ENCODE measurements at places on chromosomes 16 and 17. TPM values are rescaled to one million over a fixed set of nuclear protein-coding genes. Genes with fewer than 3 reads are reported as not detected.

Gene SLC5A11
- total RNA-seq: not detected

Gene DPEP3
- not detected for total RNA-seq

Gene TP53TG3F
- total RNA-seq: not detected

Gene CEMP1
- total RNA-seq: not detected

Gene ITPRIPL2
- total RNA-seq: 46.8 TPM

Gene C17orf67
- total RNA-seq: 0.17 TPM

Gene CTRL
- 0.17 TPM for total RNA-seq

Gene KCNH4
- total RNA-seq: not detected

Gene KRTAP1-1
- total RNA-seq: not detected

Gene BCL6B
- total RNA-seq: not detected

Gene ADAP2
- total RNA-seq: 3.5 TPM

Gene TBC1D3E
- total RNA-seq: not detected

Gene RNF213
- 69.8 TPM for total RNA-seq

Gene SOX8
- total RNA-seq: under 0.01 TPM

Gene ZNF768
- total RNA-seq: 30.5 TPM

Gene CCP110
- total RNA-seq: 13.2 TPM

Gene GPR142
- not detected for total RNA-seq

Gene CORO1A
- 27.1 TPM for total RNA-seq

Gene FAM222B
- total RNA-seq: 28.9 TPM

Gene IKZF3
- total RNA-seq: not detected

Gene PIPOX
- total RNA-seq: 1.2 TPM

Gene CCDC40
- total RNA-seq: 3.0 TPM

Gene DNASE1L2
- total RNA-seq: 1.5 TPM

Gene KRT40
- total RNA-seq: under 0.01 TPM

Gene RNF166
- 9.8 TPM for total RNA-seq

Gene ARHGDIG
- not detected for total RNA-seq

Gene KRTAP4-1
- not detected for total RNA-seq

Gene CRAMP1
- 8.7 TPM for total RNA-seq

Gene SULT1A2
- total RNA-seq: 0.67 TPM

Gene BAHCC1
- 2.2 TPM for total RNA-seq

Gene WFDC1
- total RNA-seq: not detected

Gene NUDT7
- 5.1 TPM for total RNA-seq

Gene OR3A1
- total RNA-seq: not detected

Gene SMARCD2
- 75.3 TPM for total RNA-seq

Gene GDPD1
- 2.8 TPM for total RNA-seq

Gene AXIN2
- total RNA-seq: not detected

Gene CNGB1
- 0.17 TPM for total RNA-seq

Gene CSH1
- not detected for total RNA-seq

Gene CCL8
- total RNA-seq: not detected

Gene TOM1L2
- total RNA-seq: 42.8 TPM

Gene PRKCB
- total RNA-seq: not detected

Gene TRIM37
- total RNA-seq: 40.3 TPM

Data from mammary epithelial cell (primary cell).